DMS79 treated with DMSO at 0.1 percent for 48 hours (cell line): ENCODE measurements at places on chromosomes 11 and 22.

GRCh38 chr11:19931771-19932369 is 219.2 kb downstream of the NAV2 start:
- no peak for DNase-seq

GRCh38 chr11:114472661-114473060 is 33.4 kb downstream of the REXO2 start:
- no peak for DNase-seq

GRCh38 chr11:1639666-1640065 is 10.1 kb downstream of the KRTAP5-5 start:
- DNase-seq, result no peak

- DNase-seq, result peak; percentile 70
Measured at GRCh38 chr11:9330387-9331384, 16.3 kb upstream of the TMEM41B start.

DNA sequence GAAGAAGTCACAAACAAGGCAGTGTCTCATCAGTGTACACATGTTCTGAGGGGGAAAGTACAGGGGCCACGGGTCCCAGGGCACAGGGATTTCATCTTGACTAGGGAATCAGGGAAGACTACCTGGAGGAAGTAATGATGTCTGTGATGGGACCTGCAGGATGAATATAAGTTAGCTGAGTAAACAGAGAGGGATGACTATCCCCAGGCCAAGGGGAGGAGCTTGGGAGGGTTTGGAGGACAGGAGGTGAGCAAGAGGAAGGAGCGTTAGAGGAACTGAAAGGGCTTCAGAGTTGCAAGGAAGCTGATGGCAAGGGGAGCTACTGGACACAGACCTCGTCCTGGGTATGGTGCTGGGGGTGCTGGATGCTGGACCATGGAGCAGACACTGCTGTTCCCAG is 56.4 kb downstream of the TRAF6 start:
- no peak for DNase-seq
